ENCODE measurements at places on chromosomes 7 and 10.

GRCh38 chr10:6088721-6089333 lies at the start of gene RBM17:
Gene RBM17, plus strand, starts transcription at chr10:6089034. Its CDS starts 8,032 bp downstream, at chr10:6097066.
- peak; percentile 96 for ATAC-seq

- ATAC-seq: no peak
These were observed 35.2 kb downstream of the KCNMA1 start for GRCh38 chr10:77602231-77602912.

DNA sequence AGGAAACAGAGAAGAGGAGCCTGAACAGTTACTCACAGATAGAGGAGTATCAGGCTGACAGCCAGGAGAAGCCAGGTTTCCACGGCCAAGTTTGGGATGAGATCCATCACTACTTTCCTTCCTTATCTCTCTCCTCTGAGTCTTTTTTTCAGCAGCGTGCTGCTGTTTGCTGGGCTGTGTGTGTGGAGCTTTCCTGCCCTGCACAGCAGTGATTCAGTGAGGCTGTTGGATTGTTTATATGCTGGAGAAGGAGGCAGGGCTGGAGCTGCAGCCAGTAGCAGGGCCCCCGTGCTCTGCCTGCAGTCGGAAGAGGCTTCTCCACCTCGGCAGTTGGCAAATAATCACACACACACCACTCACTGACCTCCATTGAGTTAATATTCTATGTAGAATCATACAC lies at the start of gene CYP3A7:
Gene CYP3A7 (minus strand): TSS at position 210 of the 400 bp plus-strand sequence. CDS start 103 bp downstream, at position 107.
- ATAC-seq: no peak

DNA sequence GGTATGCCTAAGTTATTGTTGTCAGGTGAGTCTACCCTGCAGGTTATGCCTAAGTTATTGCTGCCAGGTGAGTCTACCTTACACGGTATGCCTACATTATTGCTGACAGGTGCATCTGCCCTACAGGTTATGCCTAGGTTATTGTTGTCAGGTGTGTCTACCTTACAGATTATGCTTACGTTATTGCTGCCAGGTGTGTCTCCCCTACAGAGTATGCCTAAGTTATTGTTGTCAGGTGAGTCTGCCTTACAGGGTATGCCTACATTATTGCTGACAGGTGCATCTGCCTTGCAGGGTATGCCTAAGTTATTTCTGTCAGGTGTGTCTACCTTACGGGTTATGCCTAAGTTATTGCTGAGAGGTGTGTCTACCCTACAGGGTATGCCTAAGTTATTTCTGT lies 64.2 kb downstream of the AKR1C4 start:
- no peak for ATAC-seq

- no peak for ATAC-seq
These were observed 199.3 kb downstream of the PLXNA4 start for GRCh38 chr7:132377015-132377414.

GRCh38 chr7:20172736-20173334 lies 44.3 kb downstream of the MACC1 start:
- ATAC-seq: peak; percentile 75

GRCh38 chr10:62333988-62334682 lies 40.0 kb upstream of the ZNF365 start:
- no peak for ATAC-seq

DNA sequence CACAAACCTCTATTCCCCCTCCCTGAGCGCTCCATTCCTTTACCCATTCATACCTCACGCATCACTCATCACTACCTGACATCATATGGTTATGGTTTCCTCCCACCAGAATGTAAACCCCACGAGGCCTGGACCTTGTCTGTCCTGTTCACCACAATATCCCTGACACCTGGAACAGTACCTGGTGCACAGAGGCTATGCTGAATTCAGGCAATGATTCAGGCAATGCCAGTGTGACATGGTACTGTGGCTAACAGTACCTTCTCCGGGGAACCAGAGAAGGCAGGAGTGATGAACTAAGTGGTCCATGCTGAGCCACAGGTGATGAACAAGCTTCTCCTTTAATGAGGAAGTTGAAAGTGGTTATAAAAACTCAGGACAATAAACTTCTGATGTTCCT lies 202.5 kb upstream of the PLXNA4 start:
- no peak for ATAC-seq

- ATAC-seq: peak; percentile 58
These were observed 84.7 kb downstream of the SNX10 start for GRCh38 chr7:26376175-26376917.

GRCh38 chr10:129416956-129417765 lies 49.9 kb upstream of the MGMT start:
- ATAC-seq: no peak

- no peak for ATAC-seq
These were observed 955 bp downstream of the DUS4L start for GRCh38 chr7:107564553-107565298.

DNA sequence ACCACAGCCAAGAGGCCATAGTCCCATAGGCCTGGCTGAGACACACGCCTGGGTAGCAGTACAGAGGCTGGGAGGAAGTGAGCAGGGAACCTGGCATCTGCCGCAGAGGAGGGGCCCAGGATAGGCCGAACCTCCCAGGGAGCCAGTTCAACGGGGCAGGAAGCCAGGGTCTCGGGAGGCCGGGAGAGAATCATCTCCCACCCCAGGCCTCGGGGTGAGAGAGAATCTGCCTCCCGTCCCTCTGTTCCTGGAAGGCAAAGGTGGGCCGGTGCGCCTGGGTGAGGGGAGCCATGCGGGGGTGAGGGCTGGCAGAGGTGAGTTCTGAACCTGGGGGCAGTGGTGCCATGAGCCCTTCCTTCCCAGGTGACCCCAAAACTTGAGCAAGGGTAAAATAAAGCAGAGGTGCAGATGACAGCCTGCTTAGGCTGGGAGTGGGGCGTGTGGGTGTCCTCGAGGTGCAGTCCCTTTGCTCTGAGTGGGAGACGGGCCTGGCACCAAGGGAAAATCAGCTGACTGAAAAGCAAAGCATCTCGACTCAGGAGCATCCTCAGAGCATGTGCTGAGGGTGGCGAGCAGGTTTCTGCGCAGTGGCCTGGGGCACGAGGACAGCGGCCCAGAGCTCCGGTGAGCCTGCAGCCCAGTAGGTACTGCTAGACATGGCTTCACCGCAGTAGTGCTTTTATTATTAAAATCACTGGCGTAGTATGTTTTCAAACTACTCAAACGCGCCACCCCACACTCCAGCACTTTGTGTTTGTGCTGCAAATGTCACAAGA lies 15.5 kb downstream of the AGAP3 start:
- ATAC-seq: no peak

- ATAC-seq: no peak
These were observed 13.0 kb downstream of the DUSP5 start for GRCh38 chr10:110510730-110511129.

- ATAC-seq: no peak
These were observed 240.1 kb upstream of the GRB10 start for GRCh38 chr7:51022821-51023220.

DNA sequence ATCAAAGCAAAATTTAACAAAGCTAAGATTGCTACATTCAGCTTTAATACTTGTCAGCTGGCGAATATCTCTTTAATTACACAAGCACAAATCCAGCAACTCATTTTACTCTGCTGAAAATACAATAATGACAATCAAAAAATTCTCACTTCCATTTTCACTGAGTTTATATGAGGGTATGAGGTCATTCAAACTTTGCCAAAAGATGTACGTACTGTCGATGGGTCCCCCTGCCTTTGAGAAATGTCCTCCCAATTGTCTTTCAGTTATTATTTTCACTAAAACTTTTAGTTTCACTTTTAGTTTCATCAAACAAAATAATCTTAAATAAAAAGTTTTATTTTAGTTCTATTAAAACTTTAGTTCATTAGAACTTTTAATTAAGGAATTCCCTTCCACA lies 159.5 kb upstream of the WDR11 start:
- ATAC-seq: no peak

DNA sequence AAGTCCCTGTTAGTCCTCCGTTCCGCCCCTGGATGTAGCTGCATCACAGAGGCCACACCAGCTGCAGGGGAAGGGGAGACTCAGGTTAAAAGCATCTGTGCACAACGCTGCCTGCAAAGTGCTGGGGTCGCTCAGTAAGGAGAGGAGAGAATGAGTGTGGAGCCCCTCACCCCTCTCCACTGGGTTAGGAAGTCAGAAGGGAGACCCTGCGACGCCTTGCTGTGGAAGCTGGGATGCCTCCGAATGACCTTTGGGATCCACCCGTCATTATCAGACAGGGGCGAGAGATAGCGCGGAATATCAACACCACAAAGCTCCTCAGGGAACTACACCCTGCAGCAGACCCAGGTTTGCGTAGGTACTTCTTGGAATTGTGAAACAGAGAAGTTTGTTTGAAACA lies 167.7 kb upstream of the SHH start:
- no peak for ATAC-seq

GRCh38 chr7:46682836-46683624 lies 762.0 kb upstream of the IGFBP3 start:
- no peak for ATAC-seq

GRCh38 chr7:80244206-80244916 lies 109.7 kb downstream of the GNAI1 start:
- ATAC-seq: peak; percentile 44

DNA sequence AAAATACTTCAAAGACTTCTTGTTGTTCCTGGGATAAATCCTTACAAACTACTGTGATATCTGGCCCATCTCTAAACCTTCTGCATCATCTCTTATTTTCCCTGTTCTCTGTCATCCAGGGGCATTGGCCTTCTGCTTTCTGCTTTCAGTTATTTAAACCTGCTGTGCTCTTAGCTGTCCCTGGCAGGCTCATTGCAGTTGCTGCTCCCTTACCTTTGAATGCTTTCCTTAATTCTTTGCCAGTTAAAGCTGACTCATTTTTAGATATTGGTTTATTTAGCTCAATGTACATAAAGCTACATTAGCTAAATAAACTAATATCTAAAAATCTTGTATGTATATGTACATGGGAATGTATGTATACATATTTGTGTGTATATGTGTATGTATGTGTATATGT lies 40.6 kb upstream of the CD36 start:
- ATAC-seq: no peak

Data from gastroesophageal sphincter (tissue), 4 donors.